ENCODE measurements at places on chromosomes 13 and 19. TPM values are rescaled to one million over a fixed set of nuclear protein-coding genes. Genes with fewer than 3 reads are reported as not detected.

DNA sequence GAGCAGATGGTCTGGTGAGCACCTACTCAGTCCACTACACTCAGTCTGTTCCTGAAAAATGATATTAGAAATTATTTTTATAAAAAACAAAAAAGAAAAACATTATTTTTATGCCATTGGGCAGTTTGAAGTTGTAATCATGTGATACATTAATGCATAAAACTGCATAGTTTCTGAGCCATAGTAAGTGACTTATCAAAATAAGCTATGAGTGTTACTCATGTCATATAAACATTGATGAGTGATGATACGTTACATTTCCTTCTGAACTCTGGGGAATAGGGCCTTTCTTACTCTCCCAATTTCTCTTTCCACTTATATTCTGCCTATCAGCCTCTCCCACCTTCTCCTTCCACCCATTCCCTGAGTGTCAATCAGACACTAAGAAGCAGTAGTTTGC lies 8.9 kb downstream of the ZNF805 start:
- no peaks in the 10 kb centered on the region for H3K27me3 ChIP-seq
- H3K4me3 ChIP-seq: no peak overlapping the region
- peak overlapping the region; percentile 17 for H3K27ac ChIP-seq
- H3K36me3 ChIP-seq: peaks cover 54% of the 10 kb centered on the region
- H3K4me1 ChIP-seq: no peaks in the 10 kb centered on the region
- DNase-seq: no peak

- H3K4me3 ChIP-seq: no peak overlapping the region
- peaks cover 19% of the 10 kb centered on the region for H3K4me1 ChIP-seq
- DNase-seq: no peak
- no peaks in the 10 kb centered on the region for H3K27me3 ChIP-seq
- no peaks in the 10 kb centered on the region for H3K36me3 ChIP-seq
These were observed 2.3 kb upstream of the UHRF1 start for GRCh38 chr19:4906963-4907362.

- H3K36me3 ChIP-seq: peaks cover 3% of the 10 kb centered on the region
- peaks cover 28% of the 10 kb centered on the region for H3K4me1 ChIP-seq
- H3K27ac ChIP-seq: no peak overlapping the region
- no peaks in the 10 kb centered on the region for H3K27me3 ChIP-seq
- peak; percentile 77 for DNase-seq
These were observed 11.0 kb downstream of the CTU1 start for GRCh38 chr19:51097166-51097738.

GRCh38 chr13:30103161-30103840 lies 204.1 kb downstream of the KATNAL1 start:
- H3K4me1 ChIP-seq: peaks cover 5% of the 10 kb centered on the region
- no peak for DNase-seq
- H3K27ac ChIP-seq: no peak overlapping the region
- no peaks in the 10 kb centered on the region for H3K27me3 ChIP-seq

GRCh38 chr13:59587971-59588716 lies 575.6 kb downstream of the DIAPH3 start:
- H3K4me1 ChIP-seq: no peaks in the 10 kb centered on the region
- no peaks in the 10 kb centered on the region for H3K27me3 ChIP-seq
- no peak overlapping the region for H3K27ac ChIP-seq
- DNase-seq: no peak
- H3K36me3 ChIP-seq: no peaks in the 10 kb centered on the region

GRCh38 chr13:95697052-95697680 lies 20.2 kb downstream of the DNAJC3 start:
- no peaks in the 10 kb centered on the region for H3K36me3 ChIP-seq
- H3K27me3 ChIP-seq: no peaks in the 10 kb centered on the region
- DNase-seq: no peak
- no peaks in the 10 kb centered on the region for H3K4me1 ChIP-seq
- H3K27ac ChIP-seq: no peak overlapping the region

GRCh38 chr13:74533226-74533625 lies 399.0 kb upstream of the KLF12 start:
- H3K36me3 ChIP-seq: no peaks in the 10 kb centered on the region
- no peak for DNase-seq
- no peaks in the 10 kb centered on the region for H3K4me1 ChIP-seq
- no peak overlapping the region for H3K27ac ChIP-seq
- H3K27me3 ChIP-seq: no peaks in the 10 kb centered on the region

GRCh38 chr19:12043752-12044422 lies 8.4 kb upstream of the ZNF433 start:
- H3K27me3 ChIP-seq: no peaks in the 10 kb centered on the region
- peaks cover 55% of the 10 kb centered on the region for H3K36me3 ChIP-seq
- no peaks in the 10 kb centered on the region for H3K4me1 ChIP-seq
- no peak overlapping the region for H3K27ac ChIP-seq
- DNase-seq: no peak

GRCh38 chr19:52638601-52639000 lies 446 bp upstream of the ZNF83 start:
- H3K4me3 ChIP-seq: peak overlapping the region; percentile 78
- H3K27ac ChIP-seq: peak overlapping the region; percentile 14
- DNase-seq: no peak
- no peaks in the 10 kb centered on the region for H3K27me3 ChIP-seq
- no peaks in the 10 kb centered on the region for H3K36me3 ChIP-seq

DNA sequence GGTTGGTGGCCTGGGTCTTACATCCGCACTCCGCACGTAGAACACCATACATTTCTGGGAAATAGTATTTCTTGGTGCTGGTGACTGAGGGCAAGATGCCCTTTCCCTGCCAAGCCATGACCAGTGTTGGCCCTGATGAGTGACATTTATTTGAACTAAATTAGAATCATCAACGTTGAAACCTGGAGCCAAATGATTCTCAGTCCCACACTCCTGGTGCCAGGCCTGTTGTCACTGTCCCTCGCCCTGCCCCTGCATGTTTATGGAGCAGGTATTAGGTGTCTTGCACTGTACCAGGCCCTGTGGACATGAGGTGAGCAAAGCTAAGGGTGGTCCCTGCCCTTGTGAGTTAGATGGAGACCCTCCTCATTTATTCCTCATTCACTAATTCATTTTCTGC lies 5.8 kb downstream of the CHST8 start:
- peaks cover 24% of the 10 kb centered on the region for H3K27me3 ChIP-seq
- no peaks in the 10 kb centered on the region for H3K36me3 ChIP-seq
- no peak overlapping the region for H3K4me3 ChIP-seq

- H3K4me1 ChIP-seq: peaks cover 19% of the 10 kb centered on the region
- H3K27ac ChIP-seq: peak overlapping the region; percentile 91
- no peaks in the 10 kb centered on the region for H3K27me3 ChIP-seq
- peak; percentile 85 for DNase-seq
These were observed 4.1 kb downstream of the IER2 start for GRCh38 chr19:13154241-13154778.

GRCh38 chr13:39486758-39487157 lies 116.2 kb downstream of the LHFPL6 start:
- no peaks in the 10 kb centered on the region for H3K27me3 ChIP-seq
- H3K36me3 ChIP-seq: no peaks in the 10 kb centered on the region
- DNase-seq: no peak
- peaks cover 13% of the 10 kb centered on the region for H3K4me1 ChIP-seq
- H3K4me3 ChIP-seq: no peak overlapping the region

GRCh38 chr13:101919541-101920181 lies 467.2 kb downstream of the ITGBL1 start:
- H3K27me3 ChIP-seq: peaks cover 81% of the 10 kb centered on the region
- no peak overlapping the region for H3K4me3 ChIP-seq
- H3K4me1 ChIP-seq: no peaks in the 10 kb centered on the region
- H3K27ac ChIP-seq: no peak overlapping the region

DNA sequence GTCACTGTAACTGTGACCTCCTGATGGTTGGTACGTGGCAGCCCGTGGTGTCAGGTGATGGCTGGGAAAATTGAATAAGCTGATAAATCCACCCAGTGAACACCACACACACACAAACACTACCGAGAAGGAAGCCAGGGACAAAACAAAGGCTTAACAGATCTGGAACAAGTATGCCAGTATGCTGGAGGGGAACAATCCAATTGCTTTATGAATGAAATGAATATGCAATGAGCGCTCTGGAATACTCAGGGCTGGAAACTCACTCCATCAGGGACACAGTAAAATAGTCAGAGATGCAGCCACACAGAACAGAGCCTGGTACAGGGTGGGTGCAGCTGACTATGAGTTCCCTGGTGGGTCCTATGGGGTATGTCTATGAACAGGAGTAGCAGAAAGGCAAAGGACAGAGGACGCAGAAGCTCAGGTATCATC lies 16.7 kb downstream of the TMTC4 start:
- DNase-seq: no peak
- no peaks in the 10 kb centered on the region for H3K27me3 ChIP-seq
- no peak overlapping the region for H3K27ac ChIP-seq
- H3K4me1 ChIP-seq: no peaks in the 10 kb centered on the region
- H3K4me3 ChIP-seq: no peak overlapping the region
- H3K36me3 ChIP-seq: no peaks in the 10 kb centered on the region

DNA sequence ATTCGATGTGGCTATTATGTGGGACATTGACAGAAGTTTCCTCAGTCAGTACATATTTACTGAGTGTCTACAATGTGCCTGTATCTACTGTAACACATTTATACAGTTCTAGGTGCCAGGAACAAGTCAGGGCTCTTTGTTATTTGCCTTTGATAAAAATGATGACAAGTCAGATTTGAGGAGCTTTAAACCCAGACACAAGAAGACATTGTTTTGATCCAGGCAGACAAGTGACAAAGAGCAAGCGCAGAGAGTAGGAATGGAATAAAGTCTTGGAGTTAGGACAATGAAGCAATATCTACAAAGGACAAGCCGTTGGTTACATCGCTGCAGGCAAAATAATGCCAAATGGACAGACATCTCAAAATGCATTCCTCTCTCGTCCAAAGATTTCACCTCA lies 70.1 kb downstream of the ITGBL1 start:
- H3K36me3 ChIP-seq: no peaks in the 10 kb centered on the region
- H3K27me3 ChIP-seq: no peaks in the 10 kb centered on the region
- H3K4me1 ChIP-seq: peaks cover 36% of the 10 kb centered on the region
- H3K4me3 ChIP-seq: no peak overlapping the region
- H3K27ac ChIP-seq: no peak overlapping the region

GRCh38 chr13:92775658-92776057 lies 450.9 kb upstream of the GPC6 start:
- no peaks in the 10 kb centered on the region for H3K4me1 ChIP-seq
- no peaks in the 10 kb centered on the region for H3K36me3 ChIP-seq
- H3K27ac ChIP-seq: no peak overlapping the region
- no peak overlapping the region for H3K4me3 ChIP-seq
- no peaks in the 10 kb centered on the region for H3K27me3 ChIP-seq

DNA sequence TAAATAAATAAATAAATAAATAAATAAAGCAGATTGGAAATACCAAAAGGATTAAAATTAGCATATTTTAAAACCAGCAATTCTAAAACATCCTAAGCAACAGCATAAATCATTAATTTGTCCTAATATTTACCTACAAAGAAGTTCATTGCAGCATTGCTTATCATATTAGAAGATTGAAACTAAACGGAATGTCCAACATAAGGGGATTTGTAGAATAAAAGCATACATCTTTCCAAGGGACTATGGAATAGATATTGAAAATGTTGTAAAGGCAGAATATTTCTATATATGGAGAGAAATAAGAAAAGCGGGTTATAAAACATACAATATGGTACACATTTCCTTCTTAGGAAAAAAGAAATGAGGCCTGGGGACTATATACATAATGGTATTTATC lies 71.1 kb upstream of the RFC3 start:
- no peaks in the 10 kb centered on the region for H3K36me3 ChIP-seq
- no peak overlapping the region for H3K27ac ChIP-seq
- H3K4me3 ChIP-seq: no peak overlapping the region

GRCh38 chr19:4342314-4342614 lies 1.1 kb upstream of the MPND start:
- H3K4me3 ChIP-seq: peak overlapping the region; percentile 73
- H3K36me3 ChIP-seq: no peaks in the 10 kb centered on the region

DNA sequence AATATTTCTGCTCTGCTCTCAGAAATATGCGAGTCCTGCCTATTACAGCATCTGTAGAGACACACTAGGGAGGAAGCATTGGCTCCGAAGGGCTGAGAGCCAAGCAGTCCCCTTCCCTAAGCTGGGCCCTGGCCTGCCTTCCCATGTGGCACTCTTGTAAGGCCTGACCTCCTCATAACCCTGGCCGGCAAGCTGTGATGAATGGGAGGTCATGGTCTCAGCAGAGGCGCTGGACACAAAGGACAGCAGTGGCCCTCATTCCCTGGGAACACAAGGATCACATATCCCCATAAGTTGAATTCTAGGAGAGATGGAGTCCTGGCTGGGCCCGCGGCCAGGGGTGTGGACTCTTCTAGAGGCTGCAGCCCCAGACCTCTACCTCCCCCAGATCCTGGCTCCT lies 483.3 kb downstream of the ZNF536 start:
- no peaks in the 10 kb centered on the region for H3K27me3 ChIP-seq
- H3K36me3 ChIP-seq: no peaks in the 10 kb centered on the region
- H3K4me1 ChIP-seq: no peaks in the 10 kb centered on the region
- H3K4me3 ChIP-seq: no peak overlapping the region
- no peak overlapping the region for H3K27ac ChIP-seq
- DNase-seq: no peak

GRCh38 chr13:26785838-26786630 lies 25.4 kb upstream of the GPR12 start:
- no peaks in the 10 kb centered on the region for H3K36me3 ChIP-seq
- H3K4me3 ChIP-seq: no peak overlapping the region
- H3K27ac ChIP-seq: no peak overlapping the region
- no peaks in the 10 kb centered on the region for H3K4me1 ChIP-seq

DNA sequence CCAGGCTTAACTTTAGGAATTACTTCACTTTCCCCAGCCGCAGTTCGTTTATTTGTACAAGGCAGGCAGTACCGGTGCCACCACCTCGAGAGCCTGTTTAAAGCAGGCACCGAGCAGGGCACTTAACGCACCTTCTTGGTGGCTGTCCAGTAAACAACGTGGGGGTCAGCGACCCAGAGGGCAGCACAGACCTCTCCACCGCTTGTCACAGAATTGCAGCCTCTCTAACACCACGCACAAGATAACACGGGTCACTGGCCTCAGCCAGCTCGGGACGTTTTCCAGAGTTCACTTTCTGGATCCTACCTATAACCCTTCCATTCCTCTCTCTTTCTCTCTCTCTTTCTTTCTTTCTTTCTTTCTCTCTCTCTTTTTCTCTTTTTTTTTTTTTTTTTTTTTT lies 16.8 kb upstream of the ELAVL1 start:
- H3K27me3 ChIP-seq: no peaks in the 10 kb centered on the region
- no peak overlapping the region for H3K4me3 ChIP-seq
- no peak for DNase-seq

- no peaks in the 10 kb centered on the region for H3K36me3 ChIP-seq
- no peak overlapping the region for H3K4me3 ChIP-seq
- DNase-seq: no peak
- H3K27me3 ChIP-seq: no peaks in the 10 kb centered on the region
- no peak overlapping the region for H3K27ac ChIP-seq
These were observed 11.6 kb upstream of the UFM1 start for GRCh38 chr13:38338089-38338488.

GRCh38 chr19:32041681-32042292 lies 303.6 kb upstream of the ZNF507 start:
- H3K36me3 ChIP-seq: no peaks in the 10 kb centered on the region
- no peak for DNase-seq
- no peak overlapping the region for H3K4me3 ChIP-seq
- no peaks in the 10 kb centered on the region for H3K4me1 ChIP-seq
- H3K27ac ChIP-seq: no peak overlapping the region

TSHZ3 gene
- total RNA-seq: 0.18 TPM

CALR3 gene
- not detected for total RNA-seq

NLRP7 gene
- total RNA-seq: not detected

KLK4 gene
- total RNA-seq: not detected

ATP12A gene
- 0.11 TPM for total RNA-seq

CYP4F2 gene
- total RNA-seq: not detected

ZSCAN4 gene
- not detected for total RNA-seq

CCDC194 gene
- not detected for total RNA-seq

SLC17A7 gene
- not detected for total RNA-seq

ANGPTL8 gene
- not detected for total RNA-seq

GPR4 gene
- 3.1 TPM for total RNA-seq

AZU1 gene
- total RNA-seq: not detected

Data from PC-3 (cell line).